Neural crest cell (in vitro differentiated cells): ENCODE measurements at places on chromosomes 7 and 10.
A peak's percentile ranks its signal among the peaks of the same experiment; 100 is the strongest.

DNA sequence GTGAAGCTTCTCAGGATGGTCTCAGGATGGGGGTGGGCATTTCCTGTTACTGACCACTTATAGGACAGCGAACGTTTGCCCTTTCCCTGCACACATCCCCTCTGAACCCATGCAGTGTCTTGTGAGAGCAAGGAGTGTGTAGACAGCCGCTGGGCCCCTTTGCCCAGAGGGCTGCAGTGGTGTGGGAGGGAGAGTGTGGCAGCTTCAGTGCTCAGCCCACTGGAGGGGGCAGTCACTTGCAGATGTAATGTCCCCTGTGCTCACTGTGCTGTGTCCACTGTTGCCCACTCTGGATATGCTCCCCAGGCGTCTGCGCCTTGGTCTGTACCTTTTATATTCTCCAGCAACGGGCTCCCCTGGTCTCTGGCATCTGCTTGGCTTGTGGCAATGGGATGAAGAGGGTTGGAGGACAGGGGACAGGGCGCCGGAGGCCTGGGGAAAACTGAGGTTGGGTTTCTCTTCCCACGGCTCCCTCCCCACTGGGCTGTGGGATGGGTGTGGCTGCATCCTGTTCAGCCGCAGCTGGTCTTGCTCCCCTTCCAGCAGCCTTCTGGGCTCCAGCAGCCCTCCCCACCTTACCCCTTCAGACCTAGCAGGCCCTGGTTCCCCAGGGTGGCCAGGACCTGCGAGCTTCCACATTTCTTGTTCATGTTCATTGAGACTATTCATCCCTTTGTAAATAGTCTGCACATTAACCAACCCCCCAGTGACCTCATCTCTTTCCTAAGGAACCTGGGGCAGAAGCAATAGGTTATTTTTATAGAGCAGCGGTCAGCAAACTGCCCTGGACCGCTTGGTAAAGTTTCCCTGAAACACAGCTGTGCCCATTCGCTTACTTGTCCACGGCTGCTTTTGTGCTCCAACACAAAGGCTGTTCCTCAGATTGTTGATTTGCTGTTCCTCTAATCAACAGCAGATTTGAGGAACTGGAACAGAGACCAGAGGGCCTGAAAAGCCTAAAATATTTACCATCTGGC, 6.1 kb downstream of the ZNF789 start:
- DNase-seq: no peak

DNA sequence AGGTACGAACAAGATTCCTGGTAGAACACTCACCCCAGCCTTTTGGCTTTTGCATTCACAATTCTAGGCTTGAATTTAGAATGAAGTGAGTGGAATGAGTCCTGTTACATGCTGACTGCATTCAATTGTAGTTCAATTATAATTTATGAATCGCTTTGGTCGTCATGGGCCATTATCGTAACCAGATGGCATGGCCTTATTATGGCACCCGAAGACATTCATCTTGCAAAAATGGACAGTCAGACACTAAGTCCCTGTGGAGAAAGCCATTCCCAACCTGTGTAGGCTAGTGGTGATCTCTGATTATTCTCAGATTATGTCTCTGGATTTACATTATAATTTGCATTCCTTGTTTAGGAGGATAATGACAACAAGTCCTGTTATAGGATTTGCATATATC, 292.4 kb upstream of the NPSR1 start:
- DNase-seq: no peak

DNA sequence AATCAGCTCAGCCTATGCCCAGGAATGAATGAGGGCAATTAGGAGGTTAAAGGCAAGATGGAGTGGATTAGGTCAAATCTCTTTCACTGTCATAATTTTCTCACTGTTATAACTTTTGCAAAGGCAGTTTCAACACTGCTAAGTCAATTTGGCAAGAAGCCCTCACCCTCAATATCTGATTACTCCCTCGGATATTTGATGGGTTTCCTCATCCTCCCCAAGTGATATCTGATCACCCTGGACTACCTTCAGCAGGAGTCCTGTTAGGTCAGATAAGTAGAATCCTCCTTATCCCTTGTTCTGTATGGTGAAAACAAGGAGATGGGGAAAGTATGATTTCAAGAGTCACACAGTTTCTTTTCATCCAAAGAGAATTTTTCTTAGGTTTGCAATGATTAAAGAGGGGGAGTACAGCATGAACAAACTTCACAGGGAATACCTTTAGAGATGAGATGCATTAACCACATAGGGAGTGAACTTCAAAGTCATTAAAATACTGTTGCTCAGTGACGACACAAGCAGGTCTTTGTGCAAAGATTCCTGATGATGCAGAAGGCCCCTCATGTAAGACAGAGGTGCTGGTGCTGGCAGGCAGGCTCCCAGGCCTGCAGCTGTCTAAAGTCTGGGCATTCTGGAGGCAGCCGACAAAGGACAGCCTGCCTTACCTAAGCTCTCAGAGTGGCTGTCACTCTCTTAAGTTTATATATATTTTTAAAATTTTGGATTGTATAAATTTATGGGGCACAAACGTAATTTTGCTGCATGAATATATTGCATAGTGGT, 75.4 kb upstream of the POM121L12 start:
- no peak for DNase-seq

GRCh38 chr7:40489844-40490602, 355.2 kb downstream of the SUGCT start:
- DNase-seq: no peak

- DNase-seq: no peak
These were observed 14.0 kb downstream of the AOAH start for GRCh38 chr7:36710186-36710791.

DNA sequence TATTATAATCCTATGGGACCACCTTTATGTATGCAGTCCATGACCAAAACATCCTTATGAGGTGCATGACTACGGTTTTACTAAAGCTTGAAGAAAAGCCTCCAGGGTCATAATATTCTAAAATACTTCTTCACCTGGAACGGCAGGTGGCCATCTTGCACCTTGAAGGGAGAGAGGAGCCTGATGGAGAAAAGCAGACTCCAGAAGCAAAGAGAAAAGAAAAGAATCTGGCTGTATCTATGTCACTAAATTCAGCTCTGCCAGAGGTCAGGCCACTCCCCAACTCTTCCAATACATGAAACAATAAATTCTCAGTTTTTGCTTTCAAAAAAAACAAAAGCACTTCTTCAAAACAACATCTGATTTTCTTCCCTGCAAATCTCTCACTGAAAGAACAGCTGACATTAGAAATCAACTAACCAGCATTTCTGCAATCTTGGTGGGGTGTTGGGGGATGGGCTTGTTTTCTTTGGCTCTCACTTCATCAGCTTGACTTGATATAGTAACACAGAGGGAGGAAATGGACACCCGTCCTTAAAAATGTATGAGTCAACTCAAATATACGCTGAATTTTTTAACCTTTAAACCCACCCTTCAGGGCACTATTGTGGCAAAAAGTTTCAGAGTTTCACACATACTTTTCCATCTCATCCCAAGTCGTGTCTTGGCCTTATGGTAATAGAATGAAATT, 21.7 kb downstream of the HIBADH start:
- DNase-seq: no peak

DNA sequence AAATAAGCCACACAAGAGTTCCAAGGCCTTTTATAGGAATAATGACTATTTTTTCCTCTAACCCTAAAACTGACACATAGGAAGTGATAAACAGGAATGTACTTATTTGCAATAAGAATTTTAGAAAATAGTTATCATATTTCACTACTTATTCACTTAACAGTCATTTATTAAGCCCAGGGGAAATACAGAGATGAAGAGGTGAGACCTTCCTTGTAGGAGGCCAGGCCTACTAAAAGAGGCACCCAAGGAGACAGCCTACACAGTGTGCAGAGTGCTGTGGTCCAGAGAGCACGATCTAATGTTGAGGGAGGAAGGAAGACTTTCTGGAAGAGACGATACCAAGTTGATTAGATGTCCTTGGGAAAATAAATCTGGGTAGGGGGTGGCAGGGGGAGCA, 45.0 kb upstream of the PPP1R3C start:
- no peak for DNase-seq

GRCh38 chr7:106049139-106049752, 62.9 kb downstream of the SYPL1 start:
- DNase-seq: no peak

- peak; percentile 41 for DNase-seq
These were observed 70.2 kb downstream of the HTR7 start for GRCh38 chr10:90787393-90788198.

DNA sequence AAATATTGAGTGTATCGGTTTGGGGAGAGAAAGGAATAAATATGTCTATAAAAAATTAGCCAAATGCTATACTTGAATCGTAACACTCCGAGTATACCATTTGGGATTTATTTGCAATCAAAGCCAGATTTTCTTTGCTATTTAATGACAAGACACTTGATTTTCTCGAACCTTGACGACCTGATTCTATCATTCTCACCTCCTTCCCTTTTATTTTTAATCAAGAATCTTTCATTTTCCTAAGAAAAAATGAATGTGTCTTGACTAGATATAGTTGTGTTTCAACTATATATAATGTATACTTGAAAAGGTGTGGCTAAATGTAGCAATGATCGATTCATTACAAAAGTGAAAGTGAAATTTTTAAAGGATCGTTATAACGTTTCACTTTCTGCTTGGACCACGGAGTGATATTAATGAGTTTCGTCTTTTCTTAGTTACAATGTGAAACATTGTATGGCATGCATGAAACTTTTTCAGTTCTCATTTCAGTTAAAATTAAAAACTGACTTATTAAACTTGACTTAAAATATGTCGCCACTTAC, 562 bp downstream of the NUB1 start:
- DNase-seq: no peak

GRCh38 chr10:132997517-132998265, 55.3 kb upstream of the CFAP46 start:
- no peak for DNase-seq

DNA sequence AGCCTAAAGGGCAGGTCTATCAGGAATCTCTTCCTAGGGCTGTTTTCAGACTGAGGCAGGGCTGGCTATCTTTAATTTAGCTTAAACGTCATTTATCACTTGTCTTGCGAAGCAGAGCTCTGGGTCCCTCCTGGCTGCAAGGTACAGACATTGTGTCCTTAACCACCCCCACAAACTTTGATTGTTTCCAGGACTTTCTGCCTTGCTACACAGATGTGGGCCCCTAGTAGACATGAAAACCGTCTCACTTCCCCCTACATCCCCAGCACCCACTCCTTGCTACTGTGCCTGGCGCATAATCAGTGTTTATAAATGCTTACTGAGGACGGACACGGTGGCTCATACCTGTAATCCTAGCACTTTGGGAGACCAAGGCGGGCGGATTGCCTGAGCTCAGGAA, 54.5 kb downstream of the PIP4K2A start:
- no peak for DNase-seq

DNA sequence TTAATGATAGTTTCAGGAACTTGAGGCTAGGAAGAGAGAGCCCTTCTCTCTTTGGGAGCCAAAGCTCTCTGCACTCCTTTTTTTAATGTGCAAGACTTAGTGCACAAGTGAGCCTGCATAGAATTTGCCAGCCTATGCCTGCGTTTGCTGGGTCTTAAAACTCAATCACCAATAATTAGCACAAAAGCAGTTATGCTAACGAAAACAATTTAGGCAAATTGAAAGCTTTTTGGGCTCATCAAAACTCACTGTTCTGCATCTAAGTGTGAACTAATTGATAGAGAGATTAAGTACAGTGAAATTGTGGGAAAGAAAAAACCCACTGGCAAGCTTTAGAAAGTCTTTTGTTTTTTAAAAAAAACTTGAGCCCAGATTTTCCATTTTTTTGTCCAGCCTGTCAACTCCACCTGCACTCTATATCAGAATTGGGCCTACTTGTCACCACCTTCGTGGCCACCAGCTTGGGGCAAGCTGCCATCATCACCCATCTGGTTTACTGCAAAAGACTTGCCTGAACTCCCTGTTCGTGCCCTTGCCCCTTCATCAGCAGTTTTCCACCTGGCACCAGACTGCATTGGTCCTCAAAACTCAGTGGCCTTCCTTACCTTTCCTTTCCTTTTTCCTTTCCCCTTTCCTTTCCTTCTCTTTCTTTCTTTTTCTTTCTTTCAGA, 37.8 kb downstream of the CRHR2 start:
- DNase-seq: no peak

- DNase-seq: no peak
These were observed 18.3 kb downstream of the ADAMTS14 start for GRCh38 chr10:70690589-70690988.

DNA sequence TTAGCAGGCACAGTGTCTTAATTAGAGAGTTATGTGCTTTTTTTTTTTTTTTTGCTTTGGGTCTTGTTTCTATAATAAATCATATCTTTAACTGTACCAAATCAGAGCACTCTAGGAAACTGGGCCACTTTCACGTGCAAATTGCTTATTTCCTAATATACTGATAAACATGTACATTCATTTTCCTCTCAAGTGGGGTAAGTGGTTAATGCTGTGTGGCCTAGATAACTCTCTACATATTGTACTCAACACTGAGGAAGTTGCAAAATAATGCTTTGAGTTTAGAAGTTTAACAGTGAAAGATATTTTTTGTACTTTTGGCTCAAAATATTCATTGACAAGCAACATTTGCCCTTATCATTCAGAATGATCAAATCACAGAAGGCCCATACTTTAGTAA, 115.9 kb upstream of the IFRD1 start:
- DNase-seq: no peak

DNA sequence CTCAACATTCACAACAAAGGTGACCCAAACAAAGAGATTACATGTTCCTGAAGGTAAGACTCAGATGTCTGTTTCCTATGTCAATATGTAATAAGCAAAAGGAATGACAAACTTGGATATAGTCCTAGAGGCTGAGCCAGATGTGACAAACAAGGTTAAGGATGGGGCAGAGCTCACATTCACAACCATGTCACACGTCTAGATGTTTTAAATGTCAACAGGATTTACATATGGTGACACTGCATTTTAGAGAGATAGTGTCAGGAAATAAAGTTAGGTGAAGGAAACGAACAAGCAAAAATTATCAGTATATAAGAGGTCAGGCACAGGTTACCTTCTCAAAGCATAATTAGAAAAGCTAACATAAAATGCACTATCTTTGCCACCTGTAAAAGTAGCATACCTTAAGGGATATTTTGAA, 8.4 kb downstream of the RELN start:
- DNase-seq: no peak

DNA sequence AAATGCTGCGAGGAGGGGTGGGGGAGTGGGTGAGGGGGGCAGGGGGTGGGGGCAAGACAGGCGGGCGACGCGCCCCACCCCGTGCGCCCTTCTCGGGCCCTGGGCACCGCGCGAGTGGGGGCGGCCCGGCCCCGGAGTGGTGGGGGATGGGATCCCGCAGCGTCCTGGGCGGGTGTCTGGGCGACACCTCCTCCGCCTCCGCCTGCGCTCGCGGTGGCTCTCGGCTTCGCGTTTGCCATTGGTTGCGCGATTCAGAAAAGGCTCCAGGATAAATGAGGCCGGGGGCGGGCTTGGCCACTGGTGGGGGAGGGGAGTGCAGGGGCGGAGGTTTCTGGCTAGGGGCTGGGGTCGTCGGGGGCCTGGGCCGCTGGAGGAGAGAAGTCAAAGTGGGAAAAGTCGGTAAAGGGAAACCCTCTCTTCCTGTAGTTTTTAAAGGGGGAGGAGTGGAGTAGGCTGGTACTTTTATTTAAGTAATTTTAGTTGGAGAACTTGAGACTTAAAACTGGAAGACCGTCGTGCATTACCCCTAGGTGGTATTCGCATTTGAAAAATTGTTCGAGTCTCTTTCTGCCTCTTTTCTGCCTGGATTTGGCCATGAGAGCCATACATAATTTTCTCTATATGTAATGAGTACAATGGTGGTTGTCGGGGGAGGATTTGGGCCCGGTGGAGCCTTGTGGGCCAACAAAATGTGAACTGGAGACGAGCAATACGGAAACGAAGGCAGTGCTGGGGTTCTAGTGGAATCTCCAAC, 992 bp upstream of the IGF2BP3 start:
- DNase-seq: peak; percentile 89

- DNase-seq: no peak
These were observed 50.8 kb downstream of the SH2D4B start for GRCh38 chr10:80588546-80588945.
